Bone marrow (tissue), 2 donors: ENCODE measurements at places on chromosomes 11 and 22.

DNA sequence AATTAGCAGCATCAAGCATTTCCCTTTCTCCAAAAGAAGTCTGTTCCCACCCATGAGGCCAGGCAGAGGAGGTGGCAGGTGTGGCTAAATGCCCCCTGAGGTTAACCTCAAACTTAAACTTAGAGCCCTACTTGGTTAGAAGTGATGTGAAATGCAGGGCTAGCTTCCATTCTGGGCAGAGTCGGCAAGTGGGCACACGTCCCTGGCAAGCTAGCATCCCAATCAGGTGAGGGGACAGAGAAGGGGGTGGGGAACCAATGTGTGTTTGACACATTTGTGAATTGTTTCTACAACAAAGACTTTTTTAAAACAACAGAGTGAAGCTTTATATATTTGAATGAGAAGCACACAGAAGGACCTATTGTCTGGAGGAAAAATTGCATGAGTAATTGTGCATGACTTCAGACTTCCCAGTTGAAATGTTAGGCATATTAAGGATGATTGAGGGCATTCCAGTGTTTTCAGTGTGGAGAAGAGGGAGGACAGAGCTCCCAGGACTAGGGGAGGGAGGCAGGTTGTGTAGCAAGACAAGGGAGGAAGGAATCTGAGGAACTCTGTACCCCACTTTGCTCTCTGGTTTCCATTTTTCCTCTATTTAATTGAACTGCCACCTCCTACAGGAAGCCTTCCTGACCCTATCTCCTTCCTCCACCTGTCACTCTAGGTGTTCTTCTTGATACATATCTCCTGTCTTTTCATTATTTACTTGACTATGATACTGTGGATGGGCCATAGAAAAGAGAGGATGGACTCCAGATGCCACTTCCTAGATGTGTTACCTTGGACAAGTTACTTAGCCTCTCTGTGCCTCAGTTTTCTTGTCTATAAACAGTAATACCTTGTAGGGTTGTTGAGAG is 83.3 kb upstream of the PICALM start:
- no peak for DNase-seq

GRCh38 chr11:71449596-71449995 is 1.4 kb upstream of the DHCR7 start:
- no peak for DNase-seq

DNA sequence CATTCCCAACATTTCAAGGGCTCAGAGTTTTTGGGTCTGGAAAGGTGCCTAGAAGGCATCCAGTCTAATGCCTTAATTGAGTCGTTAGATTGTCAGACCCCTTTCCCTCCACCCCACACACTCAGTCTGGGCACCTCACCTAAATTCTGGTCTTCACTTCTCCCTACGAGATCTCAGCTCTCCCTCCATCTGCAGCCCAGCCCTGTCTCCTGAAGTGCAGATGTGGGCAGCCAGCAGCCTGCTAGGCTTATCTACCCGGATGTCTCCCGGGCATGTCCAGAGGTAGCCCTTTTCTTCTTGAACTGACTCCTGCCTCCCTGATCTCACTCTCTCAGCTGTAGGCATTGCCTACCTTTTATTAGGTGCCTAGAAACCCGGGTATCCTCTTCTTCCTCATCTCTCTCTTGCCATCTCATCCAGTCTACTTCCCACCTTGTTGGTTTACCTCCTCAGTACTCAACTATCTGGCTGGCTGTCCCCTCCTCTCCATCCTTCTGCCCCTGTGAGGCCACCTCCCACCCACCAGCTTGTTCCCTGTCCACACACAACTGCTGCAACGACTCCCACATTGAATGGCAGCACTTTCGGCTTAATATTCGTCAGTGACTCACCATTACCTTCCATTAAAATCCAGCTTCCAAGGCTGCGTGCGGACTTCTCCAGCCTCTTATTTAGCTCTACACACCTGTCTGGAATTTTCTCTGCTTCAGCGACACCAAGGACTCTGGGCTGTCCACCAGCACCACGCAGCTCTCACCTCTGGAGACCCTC is 6.2 kb downstream of the SEPTIN3 start:
- no peak for DNase-seq

DNA sequence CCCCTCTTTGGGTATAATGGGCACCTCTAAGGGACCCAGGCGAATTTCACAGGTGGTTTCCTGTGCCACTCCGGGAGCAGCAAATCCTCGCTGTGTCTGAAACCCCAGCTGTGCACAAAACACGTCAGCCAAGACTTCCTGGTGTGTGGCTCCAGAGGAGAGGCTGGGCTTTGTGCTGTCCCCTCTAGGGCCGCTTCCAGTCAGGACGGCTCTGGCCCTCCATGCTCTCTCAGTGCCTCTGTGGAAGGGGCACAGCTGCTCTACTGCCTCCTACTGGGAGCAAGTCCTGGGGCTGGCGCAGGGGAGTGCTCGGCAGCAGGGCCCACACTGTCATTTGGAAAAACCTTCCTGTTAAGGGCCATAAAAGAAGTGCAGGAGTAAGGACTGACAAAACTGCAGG is 23.7 kb upstream of the ARFGAP3 start:
- no peak for DNase-seq

DNA sequence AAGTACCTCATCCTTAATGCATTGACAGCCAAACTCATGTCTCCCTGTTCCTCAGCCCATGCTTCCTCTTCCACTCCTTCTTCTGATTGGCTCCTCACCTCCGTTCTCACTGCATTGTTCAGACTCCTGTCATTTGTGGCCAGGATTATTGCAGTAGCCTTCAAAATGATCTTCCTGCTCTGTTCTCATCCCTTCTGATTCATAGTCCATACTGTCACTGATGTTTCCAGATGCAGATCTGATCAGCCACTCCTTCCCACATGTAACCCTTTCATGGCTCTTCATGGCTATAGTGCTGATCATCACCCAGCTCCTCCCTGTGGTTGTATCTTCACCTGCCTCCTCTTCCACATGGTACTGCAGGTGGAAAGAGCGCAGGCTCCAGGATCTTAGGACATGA is 71.7 kb downstream of the DEPDC5 start:
- DNase-seq = no peak
